Left kidney (tissue), 8 donors: ENCODE measurements at places on chromosomes 4 and X.

DNA sequence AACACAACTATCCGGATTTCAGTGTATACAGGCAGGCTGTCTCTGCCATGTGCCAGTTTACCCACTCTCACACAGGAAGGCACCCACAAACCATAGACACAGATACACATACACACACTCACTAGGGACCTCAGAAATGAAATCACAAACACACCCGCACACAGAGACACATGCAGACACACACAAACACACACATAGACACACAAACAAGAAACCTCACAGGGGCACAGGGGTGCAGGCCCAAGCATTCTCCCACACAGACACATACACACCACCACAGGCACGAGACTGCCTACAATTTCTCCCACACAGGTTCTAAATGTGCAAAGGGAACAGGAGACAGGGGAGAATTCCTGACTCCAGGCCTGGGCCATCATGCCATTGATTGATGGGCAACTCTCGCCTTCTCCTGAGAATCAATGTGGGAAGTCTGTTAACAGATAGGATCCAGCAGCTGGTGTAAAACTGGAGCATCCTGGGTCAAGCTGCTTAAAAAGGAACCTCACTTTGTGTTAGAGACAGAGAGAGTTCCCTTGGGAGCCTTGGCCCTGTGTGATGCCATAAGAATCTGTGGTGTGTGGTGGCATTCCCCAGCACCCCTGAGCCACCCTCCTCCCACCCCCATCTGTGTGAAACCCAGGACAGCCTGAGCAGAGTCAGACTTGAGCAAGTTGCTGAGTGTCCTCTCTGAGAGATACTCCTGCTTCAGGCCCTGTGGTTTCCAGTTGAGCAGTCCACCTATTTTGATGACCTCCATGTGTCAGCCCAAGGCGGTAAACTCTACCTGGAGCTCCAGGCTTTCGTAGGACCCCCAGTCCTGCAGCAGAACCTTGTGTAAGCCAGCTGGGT lies 33.9 kb downstream of the NBDY start:
- no peak for DNase-seq

DNA sequence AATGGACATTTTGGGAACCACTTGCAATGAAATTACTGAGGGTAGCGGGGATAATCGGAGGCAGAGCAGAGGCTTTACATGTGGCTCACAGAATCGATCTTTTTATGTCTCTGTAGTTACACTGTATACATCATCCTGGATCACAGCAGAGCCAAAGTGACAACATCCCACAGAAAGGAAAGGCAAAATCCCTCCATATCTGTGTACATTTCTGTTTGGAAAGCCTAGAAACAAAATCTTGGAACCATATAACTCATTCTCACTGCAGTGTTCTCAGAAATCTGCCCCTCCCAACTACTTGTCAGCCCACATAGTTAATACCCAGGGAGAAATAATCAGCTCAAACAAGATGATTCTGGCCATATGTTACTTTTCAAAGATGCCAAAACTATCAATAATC lies 211.6 kb downstream of the DCLK2 start:
- DNase-seq = no peak

DNA sequence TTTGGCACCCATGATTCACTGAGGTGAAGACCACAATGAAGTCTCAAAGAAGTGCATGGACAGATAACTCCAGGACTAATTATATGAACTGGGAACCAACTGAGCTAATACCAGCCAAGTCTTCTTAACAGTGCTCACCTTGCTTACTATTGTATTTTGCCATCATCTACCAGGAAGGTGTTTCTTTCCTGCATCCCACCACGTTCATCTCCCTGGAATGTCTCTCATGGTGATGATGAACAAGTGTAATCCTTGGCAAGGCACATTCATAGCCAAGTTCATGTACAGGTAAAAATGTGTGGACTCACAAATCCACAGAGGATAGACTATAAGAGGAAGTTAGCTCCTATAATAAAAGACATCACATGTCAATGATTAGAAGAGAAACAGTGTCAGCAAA lies 489.1 kb downstream of the SMARCA1 start:
- DNase-seq = no peak

- DNase-seq = no peak
Observed at GRCh38 chrX:53316860-53317237, 35.5 kb upstream of the IQSEC2 start.

DNA sequence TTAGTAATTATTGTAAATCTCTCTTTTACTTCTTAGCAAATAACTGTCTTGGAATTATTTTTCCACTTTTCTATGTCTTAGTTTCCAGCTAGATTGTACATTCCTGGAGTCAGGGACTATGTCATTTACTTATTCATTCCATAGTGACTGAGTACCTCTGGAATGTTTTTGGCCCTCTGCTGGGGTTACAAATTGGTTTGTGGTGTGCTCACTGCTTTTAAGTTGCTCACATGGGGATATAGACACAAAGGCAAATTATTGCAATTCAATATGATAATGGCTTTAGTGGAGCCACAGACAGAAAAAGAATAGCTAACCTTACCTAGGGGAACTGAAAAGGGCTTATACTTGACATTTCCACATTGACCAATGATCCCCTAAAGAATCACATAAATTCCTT lies 63.7 kb upstream of the PDGFRA start:
- no peak for DNase-seq

DNA sequence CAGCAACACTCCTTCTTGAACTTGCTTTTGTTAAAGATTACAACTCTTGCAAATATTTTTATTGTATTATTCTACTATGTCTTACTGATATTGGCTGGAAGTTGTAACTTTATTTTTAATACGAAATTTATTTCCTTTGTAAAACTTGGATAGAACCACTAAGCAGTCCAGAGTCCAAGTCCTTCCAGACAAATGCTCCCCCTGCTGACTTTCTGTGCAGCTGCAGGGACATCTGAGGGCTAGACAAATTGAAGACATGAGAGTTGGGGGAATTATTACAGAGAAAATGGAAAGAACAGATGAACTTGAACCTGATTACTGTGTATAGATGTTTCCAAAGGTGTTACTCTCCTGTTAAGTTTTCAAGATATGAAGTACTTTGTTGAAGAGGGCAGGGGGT lies 238.8 kb downstream of the GRIA3 start:
- DNase-seq = peak; percentile 21

- no peak for DNase-seq
Observed at GRCh38 chr4:155811083-155811482, 52.3 kb downstream of the GUCY1B1 start.
